ENCODE measurements at places on chromosomes 3 and 15. TPM values are rescaled to one million over a fixed set of nuclear protein-coding genes. Genes with fewer than 3 reads are reported as not detected.

The MAGEF1 gene
- 25.6 TPM for total RNA-seq

DNA sequence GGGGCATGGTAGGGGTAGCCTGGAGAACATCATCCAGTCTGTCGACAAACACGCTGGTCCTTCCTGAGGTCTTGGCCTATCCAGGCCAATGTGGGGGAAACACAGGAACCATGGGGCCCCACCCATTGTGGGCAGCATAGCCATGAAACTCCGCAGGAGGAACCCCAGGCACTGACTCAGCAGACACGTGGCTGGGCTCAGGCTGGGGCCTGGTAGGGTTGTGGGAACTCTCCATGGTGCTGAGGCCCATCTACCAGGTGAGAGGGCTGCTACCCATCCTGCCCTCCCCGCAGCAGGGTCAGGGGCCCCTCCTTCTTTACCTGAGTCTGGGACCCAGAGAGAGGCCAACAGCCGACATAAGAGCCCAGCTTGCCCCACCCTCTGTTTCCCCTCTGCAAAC is 22.6 kb upstream of the CACNA2D2 start:
- DNase-seq, result peak; percentile 24

GRCh38 chr3:158339638-158340037 is 229.7 kb downstream of the RSRC1 start:
- DNase-seq, result no peak

- DNase-seq, result no peak
These were observed 301.8 kb upstream of the SEMA6D start for GRCh38 chr15:47415539-47415971.

GRCh38 chr3:170487031-170487430 is 68.4 kb downstream of the CLDN11 start:
- no peak for DNase-seq

- DNase-seq, result no peak
These were observed 65.3 kb upstream of the IGF1R start for GRCh38 chr15:98582900-98583554.

DNA sequence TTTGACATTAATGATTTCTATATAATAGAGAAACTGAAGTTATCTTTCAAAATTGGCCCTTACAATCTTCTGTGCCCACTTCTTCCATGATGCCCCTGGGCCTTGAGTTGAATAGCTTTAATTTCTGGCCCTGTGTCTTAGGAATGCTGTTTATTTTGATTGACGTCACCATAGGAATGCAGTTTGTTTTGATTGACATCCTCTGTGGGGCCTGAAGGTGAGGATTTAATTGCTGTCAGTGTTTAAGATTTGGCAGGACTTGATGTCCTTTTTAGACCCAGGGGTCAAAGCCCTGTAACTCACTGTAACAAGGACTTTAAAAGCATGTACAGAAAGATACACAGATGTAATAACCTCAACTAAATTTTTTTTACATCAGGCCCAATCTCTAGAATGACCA is 83.3 kb downstream of the GLDN start:
- DNase-seq, result no peak

GRCh38 chr15:26873846-26874245 is 7.0 kb downstream of the GABRA5 start:
- DNase-seq, result peak; percentile 49

DNA sequence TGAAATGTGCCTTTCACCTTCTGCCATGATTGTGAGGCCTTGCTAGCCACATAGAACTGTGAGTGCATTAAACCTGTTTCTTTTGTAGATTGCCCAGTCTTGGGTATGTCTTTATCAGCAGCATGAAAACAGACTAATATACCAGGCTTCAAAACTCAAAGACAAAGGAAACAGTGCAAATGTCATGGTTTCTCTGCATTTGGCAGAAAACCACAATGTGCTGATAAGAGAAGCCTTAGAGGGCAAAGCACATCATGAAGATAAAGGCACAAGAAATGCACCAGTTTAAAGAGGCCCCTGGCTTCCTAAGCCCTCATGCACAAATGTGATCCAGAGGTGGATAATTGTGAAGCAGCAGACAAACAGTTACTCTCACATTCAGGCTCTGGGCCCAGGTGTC is 259.2 kb downstream of the CPNE4 start:
- no peak for DNase-seq
